ENCODE measurements at places on chromosomes 11 and 22.
A peak's percentile ranks its signal among the peaks of the same experiment; 100 is the strongest.

GRCh38 chr11:100695911-100696310, 8.8 kb downstream of the ARHGAP42 start:
- DNase-seq: no peak

- peak; percentile 21 for DNase-seq
Measured at GRCh38 chr11:107018219-107018901, at the start of gene GUCY1A2. GUCY1A2 (minus strand) TSS chr11:107018476; CDS start chr11:107018055, 421 bp downstream.

GRCh38 chr22:48857202-48857805, 970.4 kb downstream of the BRD1 start:
- DNase-seq: no peak

DNA sequence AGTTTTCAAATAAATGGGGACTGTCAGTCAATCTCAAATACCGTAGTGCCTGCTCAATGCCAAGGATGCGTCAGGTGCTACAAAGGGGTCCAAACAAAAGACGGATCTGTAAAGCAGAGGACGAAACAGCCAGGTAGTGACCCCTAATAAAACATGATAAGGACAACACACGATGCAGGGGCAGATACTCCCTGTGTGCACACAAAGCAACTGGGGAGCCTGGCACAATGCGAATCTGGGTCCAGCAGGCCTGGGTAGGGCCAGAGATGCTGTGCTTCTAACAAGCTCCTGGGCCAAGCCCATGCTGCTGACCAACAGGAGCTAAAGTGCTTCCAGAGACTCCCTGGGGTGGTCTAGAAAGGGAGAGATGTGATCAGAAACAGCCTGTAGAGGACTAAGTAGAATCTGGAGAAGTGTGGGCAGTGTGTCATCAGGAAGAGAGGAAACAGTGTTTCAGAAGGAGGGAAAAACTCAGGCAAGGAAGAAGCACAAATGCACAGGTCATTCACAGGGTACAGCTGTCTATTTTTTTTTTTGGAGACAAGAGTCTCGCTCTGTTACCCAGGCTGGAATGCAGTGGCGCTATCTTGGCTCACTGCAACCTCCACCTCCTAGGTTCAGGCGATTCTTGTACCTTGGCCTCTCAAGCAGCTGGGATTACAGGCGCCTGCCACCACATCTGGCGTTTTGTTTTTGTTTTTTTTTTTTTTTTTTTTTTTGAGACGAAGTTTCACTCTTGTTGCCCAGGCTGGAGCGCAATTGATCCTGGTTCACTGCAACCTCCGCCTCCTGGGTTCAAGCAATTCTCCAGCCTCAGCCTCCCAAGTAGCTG, 74.5 kb downstream of the MICAL3 start:
- DNase-seq: no peak

DNA sequence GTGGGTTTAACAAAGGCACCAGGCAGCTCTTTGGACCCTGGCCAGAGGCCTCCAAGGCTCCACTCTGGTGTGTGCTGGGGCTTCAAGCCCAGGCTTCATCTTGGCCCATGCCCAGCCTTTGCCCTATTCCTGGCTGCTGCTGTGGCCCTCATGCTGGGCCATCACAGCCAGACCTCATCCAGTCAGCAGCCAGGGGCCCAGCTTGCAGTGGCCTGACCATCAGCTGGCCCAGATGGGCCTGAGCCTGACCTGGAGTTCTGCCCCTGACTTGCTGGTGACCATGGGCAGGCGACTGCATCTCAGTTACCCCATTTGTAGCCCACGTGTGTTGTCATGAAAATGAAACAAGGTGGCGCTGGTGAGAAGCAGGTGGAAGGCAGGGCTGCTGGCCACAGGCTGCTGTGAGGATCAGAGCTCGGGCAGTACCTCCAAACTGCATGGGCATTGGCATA, 76.1 kb downstream of the MED15 start:
- DNase-seq: no peak

- no peak for DNase-seq
Measured at GRCh38 chr11:130674686-130675308, 226.4 kb downstream of the ADAMTS15 start.

DNA sequence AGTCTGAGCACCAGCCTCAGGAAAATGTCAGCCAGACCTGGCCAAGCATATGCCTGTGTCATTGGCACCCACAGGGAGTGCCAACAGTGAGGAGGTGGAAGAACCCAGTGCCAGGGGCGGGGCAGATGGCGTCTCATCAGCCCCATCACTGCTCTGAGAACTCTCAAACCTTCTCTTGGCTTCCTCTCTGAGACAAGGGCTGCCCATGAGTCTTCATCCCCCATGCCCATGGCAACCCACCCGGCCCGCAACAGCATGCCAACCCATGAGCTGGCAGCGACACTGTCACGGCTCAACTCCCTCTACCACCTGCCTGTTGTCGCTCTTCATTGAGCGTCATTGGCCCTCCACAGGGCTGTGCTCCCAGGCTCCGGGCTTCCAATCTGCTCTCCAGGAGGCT, 340.5 kb downstream of the BUD13 start:
- no peak for DNase-seq

DNA sequence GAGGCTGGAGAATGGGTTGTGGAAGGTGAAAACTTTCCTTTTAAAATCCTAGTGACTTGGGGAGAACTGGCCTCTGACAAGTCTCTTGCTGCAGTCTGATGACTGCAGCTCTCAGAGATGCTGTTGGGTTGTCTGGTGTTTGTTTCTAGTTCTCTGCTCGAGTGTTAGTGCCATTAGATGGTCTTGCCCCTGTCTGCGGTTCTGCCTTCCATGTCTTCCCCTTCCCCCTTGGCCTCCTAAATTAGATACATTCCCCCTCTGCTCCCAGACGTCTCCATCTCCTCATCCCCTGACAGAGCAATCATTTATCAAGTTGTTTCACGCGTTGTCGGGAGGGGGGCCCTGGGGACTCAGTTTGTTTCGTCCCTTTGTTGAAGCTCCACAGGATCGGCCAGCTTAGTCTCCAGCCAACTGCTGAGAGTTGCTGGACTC, 67.7 kb downstream of the CECR2 start:
- DNase-seq: no peak

DNA sequence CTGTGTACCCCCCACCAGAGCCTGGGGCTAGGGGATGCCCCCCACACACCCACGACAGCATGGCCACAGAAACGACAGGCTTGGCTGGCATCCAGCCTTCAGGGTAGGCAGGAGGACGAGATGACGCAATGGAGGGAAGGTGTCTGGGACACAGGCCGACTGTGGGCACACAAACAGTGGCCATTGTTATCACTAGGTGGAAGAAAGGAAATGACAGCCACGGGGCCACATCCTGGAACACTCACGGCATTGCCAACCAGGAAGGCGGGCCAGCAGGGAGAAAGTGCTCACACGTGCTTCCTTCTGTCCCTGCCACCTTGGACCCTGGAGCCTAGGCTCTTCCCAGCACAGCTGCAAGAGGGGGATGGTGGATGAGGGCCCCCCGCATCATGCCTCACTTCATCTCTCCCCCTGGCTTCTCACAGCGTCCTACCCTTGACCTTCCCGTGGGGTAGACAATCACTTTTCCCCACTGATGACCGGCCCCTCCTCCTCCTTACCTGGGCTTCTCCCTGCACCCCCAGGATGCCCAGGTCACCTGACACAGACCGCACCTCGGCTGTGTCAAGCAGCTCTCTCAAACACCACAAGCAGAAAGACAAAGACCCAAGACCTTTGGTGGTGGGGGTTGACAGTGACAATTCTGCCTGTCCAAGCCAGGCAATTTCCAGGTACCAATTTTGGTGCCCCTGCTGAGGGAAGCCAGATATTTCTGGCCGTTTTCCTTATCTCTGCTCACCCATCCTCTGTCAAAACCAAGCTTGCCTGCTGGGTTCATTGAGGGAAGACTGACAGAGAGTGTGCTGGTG, 8.6 kb downstream of the PLA2G6 start:
- no peak for DNase-seq

GRCh38 chr11:83221694-83222093, 28.2 kb downstream of the ANKRD42 start:
- no peak for DNase-seq

DNA sequence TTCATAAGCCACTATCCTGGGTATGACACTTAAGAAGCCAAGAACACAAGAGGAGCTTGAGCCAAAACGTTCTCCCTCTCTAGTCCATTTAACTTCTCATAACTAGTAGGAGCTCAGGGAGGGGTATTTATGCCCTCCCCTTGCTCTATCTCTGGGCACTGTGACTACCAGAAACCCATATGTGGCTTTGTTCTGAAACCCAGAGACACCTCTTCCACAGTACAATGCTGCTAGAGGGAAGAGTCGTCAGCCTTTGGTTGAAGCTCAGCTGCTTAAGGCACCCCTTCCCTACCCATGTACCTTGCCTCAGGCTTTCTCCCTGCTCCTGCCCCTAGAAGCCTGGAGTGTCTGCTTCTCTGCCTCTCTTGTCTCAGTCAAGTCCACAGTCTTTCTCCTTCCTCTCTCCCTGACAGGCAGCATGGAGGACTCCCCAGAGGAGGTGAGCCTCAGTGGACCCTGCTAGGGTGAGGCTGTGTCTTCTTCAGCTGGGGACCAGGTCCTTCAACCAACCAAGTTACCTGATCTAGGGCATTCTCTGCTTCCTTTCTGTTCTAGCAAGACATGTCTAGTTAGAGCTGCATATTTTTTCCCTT, 23.1 kb upstream of the USP47 start:
- DNase-seq: no peak

DNA sequence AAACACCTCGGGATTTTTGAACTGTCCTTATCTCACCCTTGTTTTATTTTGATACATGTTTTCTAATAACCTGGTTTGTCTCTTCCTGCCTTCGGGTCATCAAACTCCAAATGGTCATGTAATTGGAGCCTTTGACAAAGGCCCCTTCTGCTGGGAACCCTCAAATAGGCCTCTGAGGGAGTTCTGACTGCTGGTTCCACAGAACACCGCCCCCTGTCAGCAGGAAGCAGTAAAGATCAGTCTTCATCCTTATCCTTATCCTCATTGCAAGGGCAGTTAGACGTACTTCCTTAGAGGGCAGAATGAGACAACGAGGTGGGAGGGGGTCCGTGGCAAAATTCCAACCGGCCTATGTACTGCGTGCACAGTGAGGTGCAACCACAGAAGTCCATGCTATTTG, 12.1 kb downstream of the TRIM51 start:
- no peak for DNase-seq

DNA sequence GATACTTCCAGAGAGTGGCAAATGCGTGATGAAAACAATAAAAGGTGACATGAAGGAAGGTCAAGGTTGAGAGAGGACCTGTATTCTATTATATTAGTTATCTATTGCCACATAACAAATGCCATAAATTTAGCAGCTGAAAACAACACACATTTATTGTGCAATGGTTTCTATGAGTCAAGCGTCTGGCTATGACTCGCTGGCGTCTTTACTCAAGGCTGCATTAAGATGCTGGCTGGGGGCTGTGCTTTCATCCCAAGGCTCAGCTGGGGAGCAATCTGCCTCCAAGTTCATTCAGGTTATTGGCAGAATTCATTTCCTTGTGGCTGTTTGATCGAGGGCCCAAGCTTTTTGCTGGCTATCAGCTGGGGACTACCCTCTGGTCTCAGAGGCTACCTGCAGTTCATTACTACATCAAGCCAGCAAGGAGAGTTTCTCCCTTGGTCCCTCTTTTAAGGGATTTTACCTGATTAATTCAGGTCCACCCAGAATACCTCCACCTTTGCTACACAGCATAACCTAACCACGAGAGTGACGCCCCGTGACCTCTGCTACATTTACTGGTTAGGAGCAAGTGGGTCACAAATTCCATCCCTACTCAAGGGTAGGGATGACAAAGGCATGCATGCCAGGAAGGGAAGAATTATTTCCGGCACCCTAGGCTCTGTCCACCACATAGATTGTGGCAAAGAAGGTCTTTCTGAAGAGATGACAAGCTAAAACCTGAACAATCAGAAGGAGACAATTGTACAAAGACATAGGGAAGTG, 549.1 kb downstream of the MN1 start:
- DNase-seq: no peak

DNA sequence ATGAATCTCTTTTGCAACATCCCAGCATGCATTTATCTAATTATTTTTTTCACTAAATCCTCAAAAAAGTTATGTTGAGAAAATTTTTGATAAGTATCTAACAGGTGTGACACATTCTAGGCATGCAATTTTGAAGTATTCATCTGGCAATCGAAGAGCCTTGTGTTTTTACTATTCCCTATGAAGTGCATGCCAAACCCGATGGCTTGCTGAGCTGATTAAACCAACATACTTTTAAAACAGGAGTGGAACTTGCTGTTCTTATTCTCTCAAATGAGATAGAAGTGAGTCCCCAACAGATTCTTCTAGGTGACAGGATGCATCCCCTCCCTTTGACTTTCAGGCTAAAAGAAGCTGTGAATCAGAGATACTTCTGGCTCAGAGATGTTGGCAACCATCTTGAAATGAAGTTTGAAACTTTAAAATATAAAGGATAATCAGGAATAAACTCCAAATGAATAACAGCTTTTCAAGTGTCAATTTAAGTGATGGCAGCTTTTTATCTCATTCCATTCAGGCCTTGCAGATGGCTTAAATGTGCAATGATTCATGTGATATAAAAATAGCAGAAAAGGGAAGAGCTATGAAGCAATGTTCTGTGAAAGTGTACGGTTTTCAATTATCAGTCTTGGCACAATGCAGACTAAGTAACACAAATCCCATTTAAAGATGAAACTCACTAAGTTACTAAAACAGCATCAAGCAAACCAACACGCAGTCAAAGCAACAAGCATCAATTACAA, 67.7 kb downstream of the APOL5 start:
- DNase-seq: no peak

DNA sequence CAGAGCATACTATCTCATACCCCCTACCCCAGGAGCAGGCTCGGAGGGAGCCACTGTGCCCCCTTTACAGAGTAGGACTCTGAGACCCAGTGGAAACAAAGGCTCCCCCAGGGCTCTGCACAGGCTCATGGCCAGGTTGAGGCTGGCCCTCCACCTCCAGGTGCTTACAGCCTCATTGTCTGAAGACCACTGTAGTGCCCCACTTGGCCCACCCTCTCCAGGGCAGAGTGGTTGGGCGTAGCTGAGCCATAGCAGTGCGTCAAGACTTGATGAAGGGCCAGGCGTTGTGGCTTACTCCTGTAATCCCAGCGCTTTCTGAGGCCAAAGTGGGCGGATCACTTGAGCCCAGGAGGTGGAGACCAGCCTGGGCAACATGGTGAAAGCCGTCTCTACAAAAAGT, 1.7 kb downstream of the ANKRD13D start:
- DNase-seq: no peak

GRCh38 chr11:73971175-73971719, 11.4 kb downstream of the UCP2 start:
- no peak for DNase-seq

DNA sequence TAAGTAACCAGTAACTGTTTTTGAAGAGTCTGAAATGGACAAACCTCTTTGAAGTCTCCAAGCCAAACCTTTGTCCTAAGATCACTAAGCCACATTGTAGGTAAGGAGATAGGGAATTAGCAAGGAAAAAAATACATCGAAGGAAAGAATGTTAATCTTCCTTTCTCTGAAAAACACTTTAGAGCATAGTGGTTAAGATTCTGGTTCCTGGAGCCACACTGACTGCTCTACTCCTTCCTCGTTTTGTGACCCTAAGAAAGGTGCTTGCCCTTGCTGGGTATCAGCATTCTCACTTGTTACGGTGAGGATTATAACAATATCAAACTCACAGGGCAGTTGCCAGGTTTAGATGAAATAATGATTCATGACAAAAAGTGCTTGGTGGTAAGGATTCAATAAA, 104.0 kb downstream of the SIK3 start:
- DNase-seq: no peak

- DNase-seq: no peak
Measured at GRCh38 chr22:40240686-40241085, 63.0 kb downstream of the TNRC6B start.

Measured in GM12891 (cell line).